ENCODE measurements at places on chromosomes 4 and X. TPM values are rescaled to one million over a fixed set of nuclear protein-coding genes. Genes with fewer than 3 reads are reported as not detected.

Gene CTAG1A
- total RNA-seq = not detected

Gene HSFX4
- not detected for total RNA-seq

Gene HTN3
- total RNA-seq = not detected

Gene MAGEA8
- not detected for total RNA-seq

Gene TMPRSS11E
- total RNA-seq = not detected

Gene PGAM4
- not detected for total RNA-seq
